Activated CD8-positive, alpha-beta T cell treated with anti-CD3 and anti-CD28 coated beads, Interleukin-2, amount 10 ng/mL, durations not matched to agents 7 days and 5 days (primary cell): ENCODE measurements at places on chromosomes 6 and 20. TPM values are rescaled to one million over a fixed set of nuclear protein-coding genes. Genes with fewer than 3 reads are reported as not detected.

DNA sequence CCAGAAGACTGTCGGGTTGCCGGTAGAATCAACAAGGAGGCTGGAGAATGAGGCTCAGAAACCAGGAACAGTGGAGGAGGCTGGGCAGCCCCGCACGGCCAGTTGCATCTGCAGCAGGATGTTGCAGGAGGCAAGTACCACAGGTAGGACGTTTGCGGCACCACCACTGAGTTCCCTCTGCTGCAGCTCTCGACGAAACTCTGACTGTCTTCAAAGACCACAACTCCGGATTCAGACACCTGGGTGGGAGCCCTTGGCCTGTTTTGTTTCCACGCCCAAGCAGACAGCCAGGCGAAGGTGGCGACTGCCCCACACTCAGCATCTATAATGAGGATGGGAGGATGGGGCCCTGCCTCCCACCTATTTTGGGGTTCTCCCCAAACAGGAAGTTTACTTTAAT, 218.2 kb downstream of the ZDHHC14 start:
- DNase-seq = no peak

GRCh38 chr20:17650301-17651128, 31.5 kb downstream of the RRBP1 start:
- DNase-seq = no peak

- no peak for DNase-seq
These were observed 97.1 kb upstream of the FLRT3 start for GRCh38 chr20:14434384-14435136.

GRCh38 chr6:99607416-99608036, 893 bp downstream of the PRDM13 start:
- no peak for DNase-seq

GRCh38 chr6:112251171-112251875, 3.0 kb downstream of the LAMA4 start:
- peak; percentile 5 for DNase-seq

GRCh38 chr20:14446446-14446845, 109.0 kb upstream of the FLRT3 start:
- no peak for DNase-seq

- no peak for DNase-seq
These were observed 35.4 kb upstream of the PIM1 start for GRCh38 chr6:37134396-37135191.

DNA sequence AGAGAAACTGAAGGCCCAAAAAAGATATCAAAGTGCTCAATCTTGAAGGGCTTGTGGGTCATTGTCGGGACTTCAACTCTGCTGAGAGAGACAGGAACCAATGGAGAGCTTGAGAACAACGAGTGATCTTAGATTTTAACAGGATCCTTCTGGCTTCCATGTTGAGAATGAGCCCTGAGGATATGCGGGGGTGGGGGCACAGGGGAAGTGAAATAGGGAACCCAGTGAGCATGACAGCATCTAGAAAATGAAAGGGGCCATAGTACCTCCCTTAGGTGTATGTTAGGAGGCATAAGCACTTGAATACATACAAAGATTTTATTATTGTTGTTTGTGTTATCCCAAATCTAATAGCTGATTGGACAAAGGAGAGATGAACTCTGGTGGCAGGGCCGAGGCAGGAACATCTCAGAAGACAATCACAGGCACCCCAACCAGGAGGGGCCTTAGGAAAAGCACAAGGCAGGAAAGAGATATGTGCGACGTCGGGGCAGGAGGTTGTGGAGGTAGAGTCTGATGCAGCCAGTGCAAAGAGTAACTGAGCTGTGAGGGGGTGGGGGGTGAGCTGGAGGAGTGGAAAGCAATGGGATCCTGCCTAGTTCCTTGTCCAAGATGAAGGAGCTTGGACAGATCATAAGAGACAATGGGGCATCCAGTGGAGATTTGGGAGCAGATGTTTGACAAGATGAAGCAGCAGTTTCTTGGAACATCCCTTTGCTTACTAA, 10.4 kb downstream of the TGM6 start:
- DNase-seq = no peak

GRCh38 chr6:129098061-129098553, 215.2 kb downstream of the LAMA2 start:
- DNase-seq = no peak

GRCh38 chr6:24907919-24908649, 27.7 kb downstream of the RIPOR2 start:
- peak; percentile 40 for DNase-seq

DNA sequence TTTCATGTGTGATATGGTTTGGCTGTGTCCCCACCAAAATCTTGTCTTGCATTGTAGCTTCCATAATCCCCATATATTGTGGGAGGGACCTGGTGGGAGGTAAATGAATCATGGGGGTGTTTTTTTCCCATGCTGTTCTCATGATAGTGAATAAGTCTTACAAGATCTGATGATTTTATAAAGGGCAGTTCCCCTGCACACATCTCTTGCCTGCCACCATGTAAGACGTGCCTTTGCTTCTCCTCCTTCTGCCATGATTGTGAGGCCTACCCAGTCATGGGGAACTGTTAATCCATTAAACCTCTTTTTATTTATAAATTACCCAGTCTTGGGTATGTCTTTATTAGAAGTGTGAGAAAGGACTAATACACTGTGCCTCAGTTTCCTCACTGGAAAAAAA, 4.2 kb upstream of the IL22RA2 start:
- no peak for DNase-seq

- no peak for DNase-seq
These were observed 149.2 kb upstream of the EXOC2 start for GRCh38 chr6:842141-842540.

DNA sequence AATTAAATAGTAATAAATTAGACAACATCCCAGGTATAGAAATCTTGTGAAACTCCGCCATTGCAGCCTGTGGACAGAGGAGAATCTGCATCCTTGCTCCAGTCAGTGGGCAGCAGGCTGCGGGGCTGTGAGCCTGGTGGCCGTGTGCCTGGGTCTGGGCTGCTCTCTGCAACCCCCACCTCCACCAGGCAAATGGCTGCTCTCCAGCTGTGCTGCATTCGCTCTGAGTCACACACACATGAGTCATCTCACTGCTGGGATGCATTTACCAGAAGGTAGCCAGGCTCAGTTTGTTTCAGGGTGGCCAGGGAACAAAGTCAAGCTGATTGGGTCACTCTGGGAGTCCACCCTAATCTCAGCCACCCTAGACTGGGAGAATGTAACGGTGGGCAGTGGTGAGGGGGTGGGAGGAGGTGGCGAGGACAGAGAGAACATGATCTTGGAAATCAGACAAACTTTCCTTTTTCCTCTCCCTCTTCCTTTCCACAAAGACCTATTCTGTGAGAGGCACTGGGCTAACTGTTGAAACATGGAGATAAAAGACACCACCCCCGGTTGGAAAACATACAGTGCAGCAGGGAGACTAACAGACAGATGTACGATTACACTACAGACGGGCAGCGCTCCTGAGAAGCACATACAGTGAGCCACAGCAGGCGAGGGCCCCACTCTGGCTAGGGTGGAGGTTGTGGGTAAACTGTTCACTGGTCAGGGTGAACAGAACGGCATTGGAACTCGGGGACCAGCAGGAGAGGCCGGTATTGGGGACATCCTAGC, 59.2 kb downstream of the TRAM2 start:
- no peak for DNase-seq

DNA sequence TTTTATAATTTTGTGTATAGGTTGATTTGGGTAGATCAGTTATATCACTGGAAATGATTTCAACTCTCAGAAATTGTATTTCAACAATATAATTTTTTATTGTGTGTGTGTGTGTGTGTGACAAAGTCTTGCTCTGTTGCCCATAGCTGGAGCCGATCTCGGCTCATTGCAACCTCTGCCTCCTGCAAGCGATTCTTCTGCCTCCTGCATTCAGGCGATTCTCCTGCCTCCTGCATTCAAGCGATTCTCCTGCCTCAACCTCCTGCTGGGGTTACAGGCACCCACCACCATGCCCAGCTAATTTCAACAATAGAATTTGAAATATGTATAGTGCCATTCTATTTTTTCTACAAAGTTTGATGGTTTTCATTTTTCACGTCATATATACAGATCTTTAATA, 24.1 kb downstream of the AFDN start:
- DNase-seq = no peak

- DNase-seq = no peak
These were observed 34.5 kb downstream of the PLCG1 start for GRCh38 chr20:41171736-41172295.

DNA sequence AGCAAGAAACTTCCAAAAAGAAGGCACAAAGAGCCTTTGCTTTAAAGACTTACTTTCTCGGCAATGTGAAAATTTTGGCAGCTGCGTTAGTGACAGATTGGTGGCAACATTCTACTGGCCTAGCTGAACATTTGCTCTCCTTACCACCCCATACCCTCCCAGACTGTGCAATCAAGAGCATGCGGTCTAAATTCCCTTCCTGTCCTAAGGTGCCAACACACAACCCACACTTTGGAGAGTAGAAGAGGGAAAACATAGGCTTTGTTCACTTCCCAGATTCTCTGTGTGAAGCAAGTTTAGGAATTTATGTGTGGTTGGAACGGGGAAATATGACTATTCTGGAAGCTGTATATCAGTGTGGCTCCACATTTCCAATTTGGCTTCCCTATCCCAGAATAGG, 29.8 kb upstream of the NEDD9 start:
- no peak for DNase-seq

- DNase-seq = no peak
These were observed 1076.1 kb upstream of the ADGRB3 start for GRCh38 chr6:67558985-67559384.

- DNase-seq = no peak
These were observed 158.8 kb downstream of the CDK19 start for GRCh38 chr6:110656492-110656891.

GRCh38 chr20:50053362-50054230, 59.4 kb downstream of the UBE2V1 start:
- no peak for DNase-seq

DNA sequence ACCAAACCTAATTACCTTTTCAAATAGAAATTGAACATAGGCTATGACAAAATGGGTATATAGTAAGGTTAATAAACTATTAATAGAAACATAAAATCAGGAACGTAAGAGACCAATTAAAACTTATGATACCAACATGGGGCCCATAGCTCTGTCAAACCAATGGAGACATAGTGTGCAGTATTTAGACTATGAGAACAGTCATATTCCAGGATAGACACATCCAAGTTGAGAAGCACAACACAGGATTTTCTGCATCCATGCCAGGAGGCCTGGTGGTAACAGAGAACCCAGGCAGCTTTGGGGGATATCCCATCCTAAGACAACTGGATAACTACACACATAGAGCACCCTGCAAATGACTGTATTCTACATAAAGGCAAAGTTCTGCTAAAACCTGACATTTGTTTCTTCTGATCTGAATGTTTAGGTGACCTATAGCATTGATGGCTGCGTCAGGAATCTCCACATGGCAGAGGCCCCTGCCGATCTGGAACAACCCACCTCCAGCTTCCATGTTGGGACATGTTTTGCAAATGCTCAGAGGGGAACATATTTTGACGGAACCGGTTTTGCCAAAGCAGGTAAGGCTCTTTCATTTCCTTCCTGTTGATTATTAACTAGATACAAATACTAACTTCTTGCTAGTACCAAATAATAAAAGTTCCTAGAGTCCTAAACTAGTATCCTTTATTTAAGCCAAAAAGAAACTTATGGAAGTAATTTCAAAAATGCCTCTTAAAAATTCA, 202.7 kb downstream of the ARHGAP18 start:
- DNase-seq = no peak

DNA sequence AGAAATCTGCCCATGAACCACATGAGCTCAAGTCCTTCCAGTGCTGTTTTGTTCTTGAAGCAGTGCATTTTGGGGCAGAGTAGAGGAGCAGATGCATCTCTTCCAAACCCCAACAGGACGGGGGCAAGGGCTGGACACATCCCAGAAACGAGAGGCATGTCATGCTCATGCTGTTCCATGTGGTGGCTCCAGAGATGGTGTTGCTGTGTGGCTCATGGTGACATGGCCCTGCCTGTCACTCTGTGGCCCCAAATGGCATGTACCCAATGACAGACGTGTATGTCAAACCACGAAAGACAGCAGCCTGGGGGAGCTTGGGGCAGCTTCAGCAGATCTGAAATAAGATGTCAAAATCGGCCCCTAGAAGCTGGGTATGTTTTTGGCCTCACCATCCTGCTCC, 46.3 kb downstream of the NRN1 start:
- DNase-seq = no peak

DNA sequence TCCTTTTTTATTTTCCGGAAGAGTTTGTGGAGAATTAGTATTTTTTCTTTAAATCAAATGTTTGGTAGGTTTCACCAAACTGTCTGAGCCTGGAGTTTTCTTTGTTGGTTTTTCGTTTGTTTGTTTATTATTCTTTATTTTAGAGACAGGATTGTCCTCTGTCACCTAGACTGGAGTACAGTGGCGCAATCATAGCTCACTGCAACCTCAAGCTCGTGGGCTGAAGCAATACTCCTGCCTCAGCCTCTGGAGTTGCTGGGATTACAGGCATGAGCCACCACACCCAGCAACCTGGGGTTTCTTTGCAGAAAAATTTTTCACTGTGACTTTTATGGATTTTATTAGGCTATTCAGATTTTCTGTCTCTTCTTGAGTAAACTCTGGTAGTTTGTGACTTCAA, 120.2 kb upstream of the LOC128125822 start:
- no peak for DNase-seq

GRCh38 chr6:106728296-106728870, 99.0 kb downstream of the QRSL1 start:
- DNase-seq = no peak

- DNase-seq = no peak
These were observed 17.5 kb downstream of the L3MBTL1 start for GRCh38 chr20:43525021-43525420.

- no peak for DNase-seq
These were observed 21.2 kb upstream of the NHSL1 start for GRCh38 chr6:138520463-138520862.

DNA sequence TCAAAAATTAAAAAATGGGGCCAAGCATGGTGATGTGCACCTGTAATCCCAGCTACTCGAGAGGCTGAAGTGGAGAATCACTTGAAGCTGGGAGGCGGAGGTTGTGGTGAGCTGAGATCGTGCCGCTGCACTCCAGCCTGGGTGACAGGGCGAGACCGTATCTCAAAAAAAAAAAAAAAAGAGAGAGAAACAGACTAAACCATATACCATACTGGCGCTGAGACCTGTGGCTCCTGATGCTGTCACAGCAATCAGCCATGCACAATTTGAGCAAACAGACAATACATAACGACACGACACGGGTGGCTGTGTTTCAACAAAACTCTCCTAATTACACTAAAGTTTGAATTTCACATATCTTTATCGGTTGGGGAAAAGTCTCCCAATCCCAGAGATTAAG, 14.9 kb upstream of the CBFA2T2 start:
- DNase-seq = no peak

- no peak for DNase-seq
These were observed 988 bp downstream of the ECHDC1 start for GRCh38 chr6:127342296-127342945.

GRCh38 chr6:87384449-87384848, 23.3 kb upstream of the CFAP206 start:
- DNase-seq = no peak

Gene TAAR9
- not detected for total RNA-seq

Gene ZSWIM1
- total RNA-seq = 7.0 TPM

Gene NAPB
- total RNA-seq = 18.7 TPM

Gene NHLRC1
- 0.32 TPM for total RNA-seq

Gene SLC2A10
- not detected for total RNA-seq

Gene MAD2L1BP
- 44.6 TPM for total RNA-seq

Gene OPRM1
- total RNA-seq = not detected

Gene BPIFB2
- total RNA-seq = not detected

Gene NT5E
- 7.6 TPM for total RNA-seq

Gene RAMACL
- 0.29 TPM for total RNA-seq

Gene SLC24A3
- not detected for total RNA-seq

Gene COL11A2
- total RNA-seq = 0.71 TPM

Gene FAM184A
- 2.7 TPM for total RNA-seq

Gene PPIL6
- total RNA-seq = 0.16 TPM

Gene SRC
- total RNA-seq = 6.5 TPM

Gene IP6K3
- not detected for total RNA-seq

Gene C6orf47
- total RNA-seq = 23.8 TPM
